ENCODE measurements at places on chromosomes 11 and 22. TPM values are rescaled to one million over a fixed set of nuclear protein-coding genes. Genes with fewer than 3 reads are reported as not detected.

NTM gene
- 6.2 TPM for total RNA-seq

MPEG1 gene
- not detected for total RNA-seq

SMC1B gene
- not detected for total RNA-seq

FAM180B gene
- total RNA-seq: not detected

IRAG1 gene
- 0.49 TPM for total RNA-seq

RAB3IL1 gene
- total RNA-seq: not detected

POTEH gene
- not detected for total RNA-seq

OR10D3 gene
- total RNA-seq: not detected

CNTN5 gene
- not detected for total RNA-seq

SIAE gene
- 8.6 TPM for total RNA-seq

DEFB131B gene
- not detected for total RNA-seq

PAMR1 gene
- total RNA-seq: 4.5 TPM

MPPED2 gene
- not detected for total RNA-seq

RTN3 gene
- total RNA-seq: 61.7 TPM

NUP50 gene
- 63.5 TPM for total RNA-seq

KCNJ11 gene
- 0.23 TPM for total RNA-seq

ADAMTS15 gene
- 8.0 TPM for total RNA-seq

C11orf21 gene
- not detected for total RNA-seq

BTBD18 gene
- total RNA-seq: not detected
